ENCODE measurements at places on chromosomes 2 and 18.
A peak's percentile ranks its signal among the peaks of the same experiment; 100 is the strongest.

GRCh38 chr2:74528600-74529356 lies 728 bp downstream of the AUP1 start:
- no peak for DNase-seq

DNA sequence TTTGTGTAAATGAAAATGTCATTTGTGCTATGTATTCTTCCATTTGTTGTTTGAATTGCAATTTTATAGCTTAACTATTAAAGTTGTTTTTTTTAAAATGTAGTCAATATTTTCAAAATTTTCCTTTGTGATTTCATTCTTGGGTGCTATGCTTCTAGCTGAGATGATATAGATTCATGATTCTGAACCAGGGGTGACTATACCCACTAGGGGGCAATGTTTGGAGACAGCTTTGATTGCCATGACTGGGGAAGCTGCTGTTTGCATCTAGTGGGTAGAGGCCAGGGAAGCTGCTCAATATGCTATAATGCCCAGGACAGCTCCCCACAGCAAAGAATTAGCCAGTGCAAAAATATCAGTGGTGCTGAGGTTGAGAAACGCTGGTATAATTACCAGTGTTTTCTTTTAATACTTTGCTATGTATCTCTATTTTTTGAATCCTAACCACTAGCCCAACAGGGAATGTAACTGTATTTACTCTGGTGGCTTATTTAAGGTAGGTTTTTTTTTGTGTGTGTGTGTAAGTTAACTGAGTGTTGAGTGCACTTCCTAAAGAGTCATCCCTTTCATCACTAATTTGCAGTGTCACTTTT lies 99.7 kb downstream of the MEP1B start:
- peak; percentile 49 for DNase-seq

DNA sequence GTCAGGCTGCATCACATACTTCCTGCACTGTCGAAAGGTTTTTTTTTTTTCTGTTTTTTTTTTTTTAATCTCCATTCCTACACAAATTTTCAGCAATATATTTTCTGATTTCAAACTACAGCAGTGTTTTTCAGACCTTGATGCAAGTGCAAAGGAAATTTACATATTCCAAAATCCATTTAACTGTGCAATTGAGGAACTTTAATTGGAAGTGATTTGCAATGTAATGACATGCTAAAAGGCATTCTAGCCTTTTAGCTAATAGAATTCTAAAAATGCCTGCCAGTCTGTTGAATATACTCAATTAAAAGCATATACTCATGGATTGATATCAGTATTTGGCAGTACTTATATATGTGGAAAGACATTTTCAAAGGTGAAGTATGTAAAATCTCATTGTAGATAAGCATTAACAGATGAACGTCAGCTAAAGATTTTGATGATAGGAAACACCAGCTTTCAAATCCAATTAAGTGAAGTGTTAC lies 210.5 kb downstream of the OTX1 start:
- no peak for DNase-seq

DNA sequence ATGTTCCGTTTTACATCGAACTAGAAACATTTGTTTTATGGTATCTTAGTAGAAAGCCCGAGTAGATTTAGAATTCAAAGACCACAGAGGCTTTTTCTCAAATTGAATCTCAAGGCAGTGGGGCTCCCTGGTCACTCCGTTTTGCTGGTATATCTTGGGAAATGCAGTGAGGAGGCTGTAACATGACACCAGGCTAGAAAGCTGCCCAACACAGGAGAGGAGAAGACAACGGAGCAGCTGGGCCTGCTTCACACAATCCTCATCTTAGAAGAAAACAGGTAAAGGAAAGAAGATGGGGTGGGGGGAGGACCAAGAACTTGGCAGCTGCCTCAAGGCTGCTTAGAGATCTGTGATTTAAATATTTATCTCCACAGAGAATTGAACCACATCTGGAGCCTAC lies 38.3 kb upstream of the EPB41L3 start:
- no peak for DNase-seq

- DNase-seq = peak; percentile 22
Measured at GRCh38 chr2:42092084-42092996, 44.5 kb downstream of the PKDCC start.

- no peak for DNase-seq
Measured at GRCh38 chr2:23423873-23424680, 39.1 kb downstream of the KLHL29 start.

DNA sequence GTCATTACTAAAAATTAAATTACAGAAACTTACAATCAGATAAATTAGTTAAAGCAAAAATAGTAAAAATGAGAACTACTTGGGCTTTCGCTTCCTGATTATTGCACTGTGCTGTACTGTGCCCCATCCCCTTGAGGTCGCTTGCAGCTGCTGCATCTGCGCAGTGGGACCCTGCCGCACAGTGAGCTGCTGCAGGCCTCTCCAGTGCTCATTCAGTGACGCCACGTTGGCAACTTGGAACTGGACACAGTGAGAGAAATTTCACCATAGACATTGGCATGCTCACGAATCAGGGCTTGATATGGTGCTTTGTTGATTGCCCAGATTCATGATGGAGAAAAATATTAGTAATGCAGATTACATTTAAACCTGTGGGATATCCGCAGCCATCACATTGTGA lies 290.8 kb upstream of the MYT1L start:
- DNase-seq = no peak

DNA sequence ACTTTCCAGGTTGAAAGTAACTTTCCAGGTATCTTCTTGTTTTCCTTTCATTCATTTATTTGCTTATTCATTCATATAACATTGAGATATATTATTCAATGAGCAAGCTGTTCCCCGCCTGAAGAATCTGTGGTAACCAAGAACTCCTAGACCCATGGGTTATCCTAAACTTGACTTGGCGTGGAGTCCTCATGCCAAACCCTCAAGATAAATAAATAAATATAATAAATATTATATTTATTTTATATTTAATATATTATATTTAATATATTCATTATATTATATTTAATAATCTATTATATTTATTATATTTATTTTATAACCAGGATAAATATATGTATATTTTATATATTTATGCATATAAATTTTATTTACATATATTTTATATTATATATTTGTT lies 674.8 kb downstream of the SUCLG1 start:
- no peak for DNase-seq

GRCh38 chr2:152336119-152336853 lies 1.3 kb downstream of the FMNL2 start:
- no peak for DNase-seq
